H9 (cell line): ENCODE measurements at places on chromosomes 16 and 17.
A peak's percentile ranks its signal among the peaks of the same experiment; 100 is the strongest.

DNA sequence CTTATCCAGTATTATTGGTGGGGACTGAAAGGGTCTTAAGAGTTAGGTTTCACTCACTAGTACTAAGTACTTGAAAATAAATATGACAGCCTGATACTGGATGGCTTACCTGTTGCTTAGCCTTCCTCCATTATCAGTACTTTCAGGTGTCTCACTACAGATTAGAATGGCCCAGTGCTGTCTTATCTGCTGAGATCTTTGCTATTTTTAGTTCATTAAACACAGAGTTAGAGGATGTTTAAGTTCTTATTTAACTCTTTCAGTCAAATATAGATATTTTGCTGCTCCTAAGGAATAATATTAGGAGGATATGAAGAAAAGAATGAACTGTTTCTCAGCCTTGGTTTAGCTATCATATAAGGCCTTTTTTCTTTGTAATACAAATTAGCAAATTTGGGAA is 74.8 kb downstream of the NLK start:
- DNase-seq: no peak
- H3K4me1 ChIP-seq: peaks cover 13% of the 10 kb centered on the region
- no peak overlapping the region for H3K27ac ChIP-seq
- no peaks in the 10 kb centered on the region for H3K27me3 ChIP-seq

DNA sequence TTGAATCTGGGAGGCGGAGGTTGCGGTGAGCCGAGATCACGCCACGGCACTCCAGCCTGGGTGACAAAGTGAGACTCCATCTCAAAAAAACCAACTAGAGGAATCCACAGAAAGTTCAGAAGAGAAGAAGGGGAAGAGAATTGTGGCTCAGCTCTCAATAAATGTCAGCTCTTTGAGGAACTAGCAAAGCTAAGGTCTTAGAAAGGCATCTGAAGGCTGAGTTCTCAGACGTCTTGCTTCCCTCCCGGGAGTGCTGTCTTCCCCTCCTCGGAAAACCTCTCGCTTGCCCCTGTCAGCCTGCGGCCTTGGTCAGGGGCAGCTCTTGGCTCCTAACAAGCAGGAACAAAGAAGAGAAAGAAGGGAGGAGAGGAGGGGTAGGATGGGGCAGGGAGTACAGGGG is 5.3 kb downstream of the SHPK start:
- H3K27me3 ChIP-seq: no peaks in the 10 kb centered on the region
- no peaks in the 10 kb centered on the region for H3K4me1 ChIP-seq
- H3K4me3 ChIP-seq: no peak overlapping the region
- DNase-seq: no peak
- H3K27ac ChIP-seq: no peak overlapping the region

DNA sequence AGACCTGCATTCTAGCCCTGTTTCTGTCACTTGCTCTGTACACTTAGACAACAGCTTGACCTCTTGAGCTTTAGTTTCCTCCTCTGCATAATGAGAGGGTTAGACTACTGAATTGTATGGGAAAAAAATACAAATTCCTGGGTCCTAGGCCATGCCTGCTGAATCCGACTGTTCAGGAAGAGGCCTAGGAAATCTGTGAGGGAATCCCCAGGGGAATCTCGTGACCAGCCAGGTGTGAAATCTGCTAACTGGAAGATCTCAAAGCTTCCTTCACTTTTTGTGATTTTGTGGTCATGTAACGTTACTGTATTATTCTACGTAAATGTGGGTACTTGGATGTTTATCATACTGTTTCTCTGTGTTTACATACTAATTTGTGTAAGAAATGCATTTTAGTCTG is 58.2 kb downstream of the CYLD start:
- H3K4me1 ChIP-seq: no peaks in the 10 kb centered on the region
- H3K4me3 ChIP-seq: no peak overlapping the region
- H3K36me3 ChIP-seq: no peaks in the 10 kb centered on the region
- DNase-seq: no peak
- no peaks in the 10 kb centered on the region; the same call in 1 of the 2 replicates for H3K27me3 ChIP-seq
- H3K27ac ChIP-seq: no peak overlapping the region

GRCh38 chr17:1830288-1830687 is 483 bp downstream of the RPA1 start:
- no peak overlapping the region for H3K27ac ChIP-seq
- H3K27me3 ChIP-seq: no peaks in the 10 kb centered on the region
- DNase-seq: peak; percentile 45
- H3K36me3 ChIP-seq: peaks cover 39% of the 10 kb centered on the region
- peak overlapping the region; percentile 92 for H3K4me3 ChIP-seq
